AG09319 (cell line): ENCODE measurements at places on chromosomes 3 and 15.
A peak's percentile ranks its signal among the peaks of the same experiment; 100 is the strongest.

DNA sequence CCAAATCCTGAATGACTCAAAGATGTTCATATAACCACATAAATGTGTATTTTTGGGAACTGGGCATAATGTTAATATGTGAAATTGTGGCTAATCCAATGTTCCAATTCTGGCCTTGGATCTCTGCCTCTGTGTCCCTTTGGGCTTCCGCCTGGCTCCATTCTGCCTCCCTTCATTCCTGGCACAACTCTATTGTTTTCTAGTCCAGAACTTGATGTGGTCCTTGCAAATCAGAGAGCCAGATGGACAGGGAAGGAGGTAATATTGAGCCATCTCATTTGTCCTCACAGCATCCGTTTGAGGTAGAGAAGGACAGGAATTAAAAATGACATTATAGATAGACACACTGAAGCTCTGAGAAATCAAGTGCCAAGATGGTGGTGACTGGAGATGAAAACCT lies 355.7 kb upstream of the TBL1XR1 start:
- DNase-seq: no peak

GRCh38 chr15:57307527-57308169 lies 68.7 kb upstream of the CGNL1 start:
- DNase-seq: no peak

DNA sequence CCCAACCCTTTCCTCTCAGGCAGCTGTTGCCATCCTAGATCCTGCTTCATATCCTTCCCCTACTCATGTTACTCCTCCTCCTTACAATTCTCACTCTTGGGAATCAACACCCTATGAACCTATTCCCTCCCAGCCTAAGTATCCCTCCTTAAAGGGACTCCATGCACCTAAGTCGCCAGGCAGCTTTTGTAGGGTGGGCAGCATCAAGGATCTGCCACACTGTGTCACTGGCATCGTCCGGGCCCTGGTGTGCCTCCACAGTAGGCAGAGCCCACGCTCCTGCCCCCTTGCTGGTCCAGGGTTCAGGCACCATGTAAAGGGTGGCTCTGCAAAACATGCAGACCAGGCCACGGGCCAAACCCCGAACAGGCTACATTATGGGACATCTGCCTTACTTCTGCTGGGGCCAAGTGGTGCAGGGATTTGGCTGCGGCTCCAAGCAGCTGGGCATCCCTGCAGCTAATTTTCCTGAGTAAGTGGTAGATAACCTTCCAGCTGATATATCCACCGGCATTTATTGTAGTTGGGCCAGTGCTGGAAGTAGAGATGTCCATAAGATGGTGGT lies 53.4 kb downstream of the GSK3B start:
- DNase-seq: no peak

GRCh38 chr3:47008234-47008796 lies 28.8 kb downstream of the NBEAL2 start:
- DNase-seq: no peak

DNA sequence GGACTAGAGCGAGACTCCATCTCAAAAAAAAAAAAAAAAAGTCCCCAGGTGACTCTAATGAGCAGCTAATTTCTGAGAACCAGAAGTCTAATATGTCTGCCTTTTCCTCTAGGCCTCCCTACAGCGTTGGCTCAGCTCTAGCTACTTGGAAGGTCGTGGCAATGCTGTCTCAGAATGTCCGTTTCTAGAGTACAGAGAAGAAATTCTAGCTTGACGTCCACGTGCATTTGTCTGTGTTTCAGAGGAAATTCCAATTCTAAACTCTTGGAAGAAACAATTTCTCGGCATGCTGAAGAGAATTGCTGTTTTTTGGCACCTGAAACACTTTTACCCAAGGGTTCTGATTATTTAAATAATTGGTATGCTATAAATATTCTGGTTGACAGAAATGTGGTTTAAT lies 78.8 kb downstream of the SOX2 start:
- DNase-seq: no peak

DNA sequence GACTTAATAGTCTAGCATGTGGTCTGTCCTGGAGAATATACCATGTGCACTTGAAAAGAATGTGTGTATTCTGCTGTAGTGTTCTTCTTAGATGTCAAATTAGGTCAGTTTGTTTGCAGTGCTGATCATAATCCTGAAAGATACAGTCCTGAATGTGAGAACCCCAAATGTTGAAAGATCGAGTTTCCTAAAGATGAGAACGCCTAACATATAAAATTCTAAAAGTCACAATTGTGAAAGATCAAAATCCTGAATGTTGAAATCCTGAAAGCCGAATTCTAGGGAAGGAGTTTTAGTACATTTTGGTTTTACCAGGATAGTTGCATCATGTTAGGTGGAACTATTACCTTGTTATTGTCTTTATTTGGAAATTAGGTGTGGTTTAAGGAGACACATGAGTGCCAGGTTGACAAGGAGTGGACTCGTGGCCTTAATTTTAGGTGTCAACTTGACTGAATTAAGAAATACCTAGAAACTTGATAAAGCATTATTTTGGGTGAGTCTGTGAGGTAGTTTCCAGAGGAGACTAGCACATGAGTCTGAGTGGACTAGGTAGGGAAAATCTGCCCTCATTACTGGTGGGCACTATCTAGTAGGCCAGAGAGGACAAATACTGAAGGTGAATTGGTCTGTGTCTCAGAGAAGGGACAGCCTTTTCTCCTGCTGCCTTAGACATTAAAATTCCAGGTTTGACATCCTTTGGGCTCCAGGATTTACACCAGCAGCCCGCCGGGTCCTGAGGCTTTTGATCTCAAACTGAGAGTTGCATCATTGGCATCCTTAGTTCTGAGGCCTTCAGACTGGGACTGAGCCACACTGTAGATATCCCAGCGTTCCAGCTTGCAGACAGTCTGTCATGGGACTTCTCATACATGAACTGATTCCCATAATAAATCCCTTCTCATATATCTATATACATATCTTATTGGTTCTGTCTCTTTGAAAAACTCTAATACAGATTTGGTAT lies 77.1 kb downstream of the LRRC28 start:
- DNase-seq: no peak

- no peak for DNase-seq
These were observed 4.6 kb downstream of the SETD5 start for GRCh38 chr3:9401986-9402385.

DNA sequence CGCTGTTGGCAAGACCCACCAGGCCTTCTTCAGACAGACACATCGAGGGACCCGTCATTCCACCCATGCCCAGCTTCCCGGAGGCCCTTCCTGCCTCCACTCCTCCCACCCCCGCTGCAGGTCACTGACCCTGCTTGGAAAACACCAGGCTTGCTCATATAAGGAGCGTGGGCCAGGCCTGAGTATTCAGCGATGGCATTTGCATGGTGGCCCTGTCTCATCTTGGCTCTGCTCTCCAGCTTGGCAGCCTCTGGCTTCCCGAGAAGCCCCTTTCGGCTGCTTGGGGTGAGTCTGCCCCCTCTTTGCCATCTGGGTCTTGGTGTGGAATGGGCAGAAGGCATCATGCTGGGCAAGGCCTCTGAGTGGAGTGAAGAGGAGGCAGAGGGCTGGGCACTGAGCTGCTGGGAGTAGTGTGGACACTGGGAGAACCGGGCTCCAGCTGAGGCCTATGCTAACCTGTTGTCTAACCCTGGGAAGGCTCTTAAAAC lies at the start of gene ITIH3:
Gene ITIH3, plus strand, starts transcription at position 185 of the 488 bp plus-strand sequence. Its CDS starts 8 bp downstream, at position 193.
- DNase-seq: no peak

DNA sequence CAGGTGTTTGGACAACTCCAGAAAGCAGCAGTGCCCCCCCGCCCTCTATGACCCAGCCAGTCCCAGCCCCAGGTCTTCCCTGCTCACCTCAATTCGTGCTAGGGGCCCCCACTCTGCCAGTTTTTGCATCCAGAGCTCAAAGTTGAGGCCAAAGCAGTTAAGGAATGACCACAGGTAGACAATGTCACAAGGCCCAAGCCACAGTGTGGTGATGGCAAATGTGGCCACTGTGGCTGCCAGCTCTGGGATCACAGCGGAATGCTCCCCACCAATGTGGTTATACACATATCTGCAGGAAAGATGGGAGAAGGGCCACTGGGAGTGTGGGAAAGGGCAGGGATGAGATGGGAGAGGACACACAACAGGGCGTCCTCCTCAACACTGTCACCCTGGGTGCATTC lies 8.2 kb downstream of the KLHL40 start:
- DNase-seq: no peak

DNA sequence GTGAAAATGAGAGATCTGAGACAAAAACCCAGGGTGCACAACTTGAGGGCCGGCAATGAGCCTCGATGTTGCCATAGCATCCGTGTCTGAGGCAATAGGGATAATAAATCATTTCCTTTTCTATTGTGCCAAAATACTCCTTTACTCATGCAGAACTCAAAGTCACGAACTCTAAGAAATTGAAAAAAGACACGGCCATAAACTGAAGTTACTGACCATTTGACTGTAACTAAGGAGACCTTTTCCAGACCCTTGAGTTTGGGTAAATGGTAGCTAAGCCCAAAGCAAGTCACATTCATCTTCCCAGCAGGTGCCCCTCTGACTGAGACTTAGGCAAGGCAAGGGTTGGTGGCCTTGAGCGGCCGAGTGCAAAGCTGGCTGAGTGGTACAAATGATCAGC lies 141.2 kb upstream of the SLCO3A1 start:
- no peak for DNase-seq

DNA sequence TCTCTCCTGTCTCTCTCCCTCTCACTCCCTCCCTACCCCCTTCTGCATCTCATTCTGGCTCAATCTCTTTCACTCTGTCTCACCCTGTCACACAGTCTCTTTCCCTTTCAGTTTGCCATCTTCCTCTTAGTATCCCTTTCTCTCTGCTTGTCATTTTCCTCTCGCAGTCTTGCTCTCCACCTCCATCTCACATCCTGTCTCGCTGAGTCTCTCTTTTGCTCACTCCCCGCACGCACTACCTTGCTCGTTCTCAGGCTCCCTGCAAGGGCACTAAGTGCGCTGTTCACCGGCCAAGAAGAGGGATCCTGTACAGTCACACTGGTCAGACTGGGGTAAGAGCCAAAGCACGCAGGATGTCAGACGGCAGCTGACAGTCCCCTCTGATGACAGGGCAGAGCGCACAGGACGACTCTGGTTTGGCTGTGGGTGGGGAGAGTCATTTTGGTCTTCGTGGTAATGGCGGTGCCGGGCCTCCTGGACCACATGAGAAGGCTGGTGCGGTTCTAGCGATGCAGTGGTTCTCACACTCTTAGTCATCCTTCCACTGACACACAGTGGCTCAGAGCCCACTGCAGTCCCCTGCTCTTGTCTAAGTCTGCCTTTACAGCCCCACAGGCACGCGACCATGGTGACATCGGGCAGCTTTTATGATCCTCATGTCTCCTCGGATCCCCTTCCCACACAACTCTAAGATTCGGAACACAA lies 356.8 kb downstream of the FOXP1 start:
- no peak for DNase-seq

DNA sequence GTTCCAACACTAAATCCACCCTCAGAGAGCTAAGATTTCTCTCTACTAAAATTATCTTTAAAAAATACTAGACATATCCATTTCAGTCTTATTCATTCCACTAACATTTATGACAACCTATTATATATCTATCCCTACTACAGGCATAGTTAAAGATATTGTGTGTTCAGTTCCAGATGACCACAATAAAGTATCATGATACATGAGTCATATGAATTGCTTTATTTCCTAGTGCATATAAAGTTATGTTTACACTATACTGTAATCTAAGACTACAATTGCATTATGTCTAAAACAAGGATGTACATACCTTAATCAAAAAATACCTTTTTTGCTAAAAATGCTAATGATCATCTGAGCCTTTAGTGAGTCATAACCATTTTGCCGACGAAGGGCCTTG lies 19.4 kb downstream of the SHOX2 start:
- DNase-seq: no peak

DNA sequence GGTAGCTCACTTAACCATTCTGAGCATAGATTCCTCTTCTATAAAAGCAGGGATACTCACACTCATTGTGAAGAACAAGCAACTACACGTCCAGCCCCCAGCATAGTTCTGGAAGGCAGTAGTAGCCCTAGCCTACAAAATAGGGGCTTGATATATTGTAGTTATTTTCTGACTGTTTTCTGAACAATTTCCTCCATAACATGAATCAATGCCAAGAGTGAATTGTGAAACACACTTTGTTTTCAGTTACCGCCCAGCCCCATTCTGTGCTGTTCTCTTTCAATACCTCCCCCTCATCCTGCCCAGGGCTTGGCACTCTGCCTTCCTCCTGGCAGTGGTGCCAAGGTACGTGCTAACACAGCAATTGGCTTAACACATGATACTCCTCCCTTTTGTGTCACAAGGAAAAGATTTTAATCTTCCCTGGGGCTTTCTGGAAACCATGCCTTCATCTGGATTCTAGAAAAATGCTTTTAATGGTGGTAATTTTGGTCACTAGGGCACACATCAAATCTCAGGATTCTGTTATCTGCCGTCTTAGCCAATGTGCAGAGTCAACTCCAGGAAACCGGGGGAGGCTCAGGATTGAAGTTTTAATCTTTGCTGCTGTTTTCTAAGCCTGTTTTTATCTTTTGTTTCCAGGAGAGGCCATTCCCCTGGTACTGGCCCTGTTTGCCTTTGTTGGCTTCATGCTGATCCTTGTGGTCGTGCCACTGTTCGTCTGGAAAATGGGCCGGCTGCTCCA lies 37.2 kb downstream of the IL20RB start:
- peak; percentile 89 for DNase-seq

GRCh38 chr3:42037318-42037945 lies 53.7 kb upstream of the TRAK1 start:
- DNase-seq: no peak

DNA sequence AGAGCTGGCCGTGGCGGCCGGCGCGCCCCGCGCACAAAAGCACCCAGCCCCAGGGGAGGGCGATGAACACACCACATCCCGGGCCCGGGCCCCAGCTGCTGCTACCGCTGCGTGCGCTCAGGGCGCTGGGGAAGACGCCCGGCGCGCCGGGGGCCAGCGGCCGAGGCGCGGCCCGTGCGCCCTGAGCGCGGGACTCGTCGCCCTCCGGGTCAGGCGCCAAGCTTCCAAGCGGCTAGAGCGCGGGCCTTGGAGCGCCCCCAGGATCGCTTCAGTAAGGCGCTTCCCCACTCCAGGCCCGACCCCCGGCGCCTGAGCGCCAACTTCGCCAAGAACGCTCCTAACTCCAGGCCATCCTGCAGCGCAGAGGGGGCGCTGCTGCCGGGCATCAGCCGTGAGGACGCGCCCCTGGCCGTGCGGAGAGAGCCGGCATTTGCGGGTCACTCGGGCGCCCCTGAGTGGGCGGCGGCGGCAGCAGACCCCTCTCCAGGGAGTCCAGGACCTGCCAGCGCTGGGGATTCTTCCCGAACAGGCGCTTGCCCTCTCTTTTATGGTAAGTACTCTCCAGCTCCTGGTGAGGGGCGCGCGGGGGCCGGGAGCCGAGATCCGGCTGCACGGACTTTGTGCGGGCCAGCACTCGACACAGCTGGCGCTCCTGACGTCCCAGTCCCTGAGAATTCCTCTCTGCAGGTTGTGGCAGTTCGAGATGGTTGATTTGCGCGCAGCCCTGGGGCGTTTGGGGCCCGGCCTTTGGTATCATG lies 475 bp downstream of the SPSB4 start:
- DNase-seq: no peak

DNA sequence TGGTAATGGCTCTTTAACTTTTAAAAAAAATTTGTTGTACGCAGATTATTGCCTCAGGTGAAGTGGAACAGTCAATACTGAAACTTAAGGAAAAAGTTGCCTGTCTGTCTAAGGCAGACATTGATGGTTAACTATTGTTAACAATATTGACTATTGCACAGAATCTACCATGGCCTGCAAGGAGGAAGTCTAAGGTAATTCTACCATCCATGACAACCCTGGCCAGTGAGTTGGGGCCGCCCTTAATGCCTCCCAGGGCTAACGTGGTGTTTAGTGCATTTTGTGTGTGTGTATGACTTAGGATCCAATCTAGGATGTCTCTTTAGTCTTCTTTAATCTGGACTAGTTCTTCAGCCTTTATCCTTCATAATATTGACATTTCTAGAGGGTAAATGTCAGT lies 2.1 kb upstream of the CPB1 start:
- DNase-seq: no peak

GRCh38 chr3:38722781-38723568 lies 73.5 kb upstream of the SCN5A start:
- DNase-seq: no peak
